HL-60 (cell line): ENCODE measurements at places on chromosomes 1 and 21.

- DNase-seq: no peak
These were observed 41.2 kb upstream of the PDC start for GRCh38 chr1:186502087-186502486.

GRCh38 chr1:178908358-178908757 is 37.5 kb upstream of the ANGPTL1 start:
- no peak for DNase-seq

DNA sequence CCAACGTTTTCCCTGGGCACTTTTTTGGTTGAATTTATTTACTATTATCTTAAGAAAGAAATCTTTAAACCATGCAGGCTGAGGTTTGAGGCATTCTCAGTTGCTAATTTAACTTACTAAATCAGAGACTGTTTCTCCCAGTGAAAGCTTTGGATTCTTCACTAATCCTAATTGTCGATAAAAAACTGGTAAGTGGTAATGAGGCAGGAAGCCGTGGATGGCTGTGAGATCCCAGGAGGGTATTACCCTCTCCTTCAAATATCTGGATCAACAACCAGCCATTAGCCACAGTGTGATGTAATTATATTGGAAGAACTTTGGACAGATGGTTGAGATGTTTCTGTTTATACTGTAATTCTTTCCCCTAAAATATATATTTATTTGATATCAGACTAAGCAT is 485.0 kb downstream of the DISC1 start:
- no peak for DNase-seq

DNA sequence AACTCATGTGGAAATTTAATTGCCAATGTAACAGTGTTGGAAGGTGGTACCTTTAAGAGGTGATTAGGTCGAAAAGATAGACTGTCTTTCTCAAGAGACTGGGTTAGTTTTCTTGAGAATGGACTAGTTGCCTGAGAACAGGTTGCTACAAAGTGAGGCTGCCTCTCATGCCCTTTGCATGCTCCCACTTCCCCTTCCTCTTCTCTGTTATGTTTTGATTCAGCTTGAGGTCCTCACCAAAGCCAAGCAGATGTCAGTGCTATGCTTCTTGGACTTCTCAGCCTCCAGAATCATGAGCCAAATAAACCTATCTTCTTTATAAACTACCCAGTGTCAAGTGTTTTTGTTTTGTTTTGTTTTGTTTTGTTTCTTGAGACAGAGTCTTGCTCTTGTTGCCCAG is 187.0 kb upstream of the RUNX1 start:
- peak; percentile 12 for DNase-seq

GRCh38 chr1:203354246-203354645 is 3.3 kb upstream of the FMOD start:
- no peak for DNase-seq
